Kasumi-1 (cell line): ENCODE measurements at places on chromosomes 1 and 21.

DNA sequence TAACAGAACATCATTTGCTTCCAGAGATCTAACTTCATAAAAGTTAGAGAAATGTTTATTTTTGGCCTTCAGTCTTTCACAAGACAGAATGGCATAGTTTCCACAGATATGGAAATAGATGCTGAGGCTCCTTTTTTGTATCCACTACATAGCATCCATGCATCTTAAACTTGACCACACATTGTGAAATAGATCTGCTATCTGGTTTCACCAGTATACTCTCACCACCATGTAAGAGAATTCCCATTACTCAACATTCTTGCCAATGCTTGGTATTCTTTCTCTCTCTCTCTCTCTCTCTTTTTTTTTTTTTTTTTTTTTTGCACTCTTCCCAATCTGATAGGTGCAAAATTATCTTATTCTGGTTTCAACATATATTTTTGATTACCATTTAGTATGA, 52.1 kb upstream of the PRMT6 start:
- no peak for DNase-seq

- DNase-seq: no peak
These were observed 93.9 kb downstream of the ADCY10 start for GRCh38 chr1:167819849-167820683.

GRCh38 chr1:226402739-226403165, 5.1 kb downstream of the PARP1 start:
- DNase-seq: no peak

- DNase-seq: peak; percentile 87
These were observed 152.2 kb downstream of the CLEC20A start for GRCh38 chr1:178344513-178345091.

GRCh38 chr21:34008618-34009017, 64.8 kb upstream of the MRPS6 start:
- no peak for DNase-seq

GRCh38 chr1:207918011-207918410, 7.1 kb upstream of the CD34 start:
- no peak for DNase-seq

DNA sequence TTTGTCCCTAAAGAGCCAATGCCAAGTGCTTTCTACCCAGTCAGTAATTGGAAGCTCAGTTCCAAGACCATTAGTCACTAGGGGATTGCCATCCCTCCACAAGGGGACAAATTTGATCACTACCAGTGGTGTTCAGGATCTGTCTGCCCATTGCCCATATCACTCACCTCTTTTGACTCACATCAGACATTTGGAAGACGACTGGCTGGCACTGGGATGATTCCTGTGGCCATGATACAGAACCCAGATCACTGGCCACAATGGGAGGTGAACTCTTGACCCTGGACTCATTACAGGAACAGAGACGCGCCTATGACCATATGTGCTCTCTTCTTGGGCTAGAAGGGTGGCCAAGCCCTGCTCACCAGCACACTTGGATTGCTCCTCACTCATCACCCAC, 71.0 kb downstream of the COLGALT2 start:
- no peak for DNase-seq

GRCh38 chr1:12147201-12147701, 19.5 kb upstream of the TNFRSF1B start:
- DNase-seq: no peak

- DNase-seq: no peak
These were observed 6.8 kb downstream of the SSU72 start for GRCh38 chr1:1567891-1568291.

DNA sequence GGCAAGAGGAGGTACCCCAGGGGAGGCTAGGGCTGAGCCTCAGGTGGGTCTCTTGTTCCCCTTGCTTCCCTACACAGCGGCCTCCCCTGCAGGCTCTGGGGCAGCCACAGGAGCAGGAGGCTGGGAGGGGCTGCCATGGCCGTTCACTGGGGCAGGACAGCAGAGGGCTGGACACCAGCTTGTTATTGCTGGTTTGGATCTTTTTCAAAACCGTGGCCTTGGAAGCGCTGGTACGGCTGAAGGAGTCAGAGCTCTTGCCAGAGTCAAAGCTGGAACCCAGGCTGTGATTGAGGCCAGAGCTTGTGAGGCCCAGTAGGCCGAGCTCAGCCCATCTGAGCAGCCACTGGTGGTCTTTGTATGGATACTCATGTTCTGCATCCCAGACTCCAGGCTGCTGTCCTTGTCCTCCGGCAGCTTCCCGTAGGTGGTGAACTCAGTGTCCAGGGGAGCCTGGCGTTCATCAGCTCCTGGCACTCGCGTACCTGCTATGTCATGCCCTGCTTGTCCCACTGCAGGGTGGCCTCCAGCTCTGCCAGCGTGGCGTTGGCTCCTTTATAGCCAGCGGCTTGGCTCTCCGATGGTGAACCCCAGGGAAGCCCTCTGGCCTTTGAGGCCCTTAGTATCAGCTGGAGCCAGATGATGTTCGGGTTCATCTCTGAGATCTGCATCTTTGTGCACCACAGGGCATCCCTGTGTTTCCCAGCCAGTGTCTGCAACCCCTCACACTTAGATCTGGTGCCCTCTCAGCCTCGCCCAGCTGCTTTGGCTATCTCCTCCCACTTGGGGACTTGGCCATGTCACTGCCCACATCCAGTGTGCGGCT, 40.3 kb upstream of the THEM4 start:
- no peak for DNase-seq

DNA sequence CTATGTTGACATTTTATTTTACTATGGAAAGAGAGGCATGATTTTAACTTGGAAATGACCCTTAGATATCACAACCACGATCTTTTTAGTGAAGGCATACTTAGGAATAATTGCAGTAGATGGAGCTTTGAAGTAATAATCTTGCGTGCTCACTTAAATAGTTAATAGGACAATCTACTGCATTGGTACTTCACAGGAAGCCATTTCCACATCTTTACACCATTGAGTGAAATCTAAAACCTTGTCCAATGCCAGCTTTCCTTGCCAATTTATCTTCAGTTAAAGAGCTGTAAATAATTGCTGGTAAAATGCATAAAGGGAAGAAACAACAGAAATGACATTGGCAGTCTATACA, 586.3 kb downstream of the ADGRL2 start:
- no peak for DNase-seq

- no peak for DNase-seq
These were observed 5.1 kb upstream of the ARHGEF2 start for GRCh38 chr1:155983191-155984024.

GRCh38 chr1:212495766-212496494, 63.2 kb downstream of the NENF start:
- DNase-seq: no peak

DNA sequence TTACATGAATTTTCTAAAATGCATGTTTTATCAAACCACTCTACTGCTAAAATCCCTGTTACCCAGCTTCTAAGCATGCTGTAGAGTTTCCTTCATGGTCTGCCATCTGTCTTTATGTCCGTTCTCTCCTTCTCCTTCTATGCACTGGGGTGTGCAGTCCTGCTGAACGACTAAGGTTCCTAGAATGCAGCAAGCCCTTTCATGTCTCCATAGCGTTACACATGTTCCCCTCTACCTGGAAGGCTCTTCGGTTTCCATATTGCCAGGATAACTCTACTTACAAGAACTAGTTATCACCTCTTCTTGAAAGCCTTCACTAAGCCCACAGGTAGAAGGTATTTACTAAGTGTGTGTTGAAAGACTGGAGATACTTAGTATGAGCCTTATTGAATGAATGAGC, 22.2 kb downstream of the DNM3 start:
- no peak for DNase-seq

GRCh38 chr1:179175011-179175841, 54.3 kb downstream of the ABL2 start:
- DNase-seq: peak; percentile 23

DNA sequence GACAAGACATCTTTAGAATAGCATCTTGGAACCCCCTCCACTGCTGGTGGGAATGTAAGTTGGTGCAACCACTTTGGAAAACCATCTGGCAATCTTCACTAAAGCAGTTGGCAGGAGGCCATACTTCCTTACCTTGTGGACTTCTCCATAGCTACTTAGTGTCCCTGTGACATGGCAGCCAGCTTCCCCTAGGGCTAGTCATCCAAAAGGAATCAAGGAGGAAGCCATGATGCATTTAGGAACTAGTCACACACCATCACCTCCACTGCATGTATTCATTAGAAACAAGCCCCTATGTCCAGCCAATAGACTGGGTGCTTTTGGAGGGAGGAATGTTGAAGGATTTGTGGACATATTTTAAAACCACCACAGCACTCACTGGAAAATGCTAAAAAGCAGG, 19.9 kb downstream of the MX2 start:
- DNase-seq: no peak

GRCh38 chr1:9591669-9592509, 3.2 kb downstream of the TMEM201 start:
- no peak for DNase-seq

GRCh38 chr1:169312084-169312954, 55.3 kb downstream of the NME7 start:
- DNase-seq: peak; percentile 83

DNA sequence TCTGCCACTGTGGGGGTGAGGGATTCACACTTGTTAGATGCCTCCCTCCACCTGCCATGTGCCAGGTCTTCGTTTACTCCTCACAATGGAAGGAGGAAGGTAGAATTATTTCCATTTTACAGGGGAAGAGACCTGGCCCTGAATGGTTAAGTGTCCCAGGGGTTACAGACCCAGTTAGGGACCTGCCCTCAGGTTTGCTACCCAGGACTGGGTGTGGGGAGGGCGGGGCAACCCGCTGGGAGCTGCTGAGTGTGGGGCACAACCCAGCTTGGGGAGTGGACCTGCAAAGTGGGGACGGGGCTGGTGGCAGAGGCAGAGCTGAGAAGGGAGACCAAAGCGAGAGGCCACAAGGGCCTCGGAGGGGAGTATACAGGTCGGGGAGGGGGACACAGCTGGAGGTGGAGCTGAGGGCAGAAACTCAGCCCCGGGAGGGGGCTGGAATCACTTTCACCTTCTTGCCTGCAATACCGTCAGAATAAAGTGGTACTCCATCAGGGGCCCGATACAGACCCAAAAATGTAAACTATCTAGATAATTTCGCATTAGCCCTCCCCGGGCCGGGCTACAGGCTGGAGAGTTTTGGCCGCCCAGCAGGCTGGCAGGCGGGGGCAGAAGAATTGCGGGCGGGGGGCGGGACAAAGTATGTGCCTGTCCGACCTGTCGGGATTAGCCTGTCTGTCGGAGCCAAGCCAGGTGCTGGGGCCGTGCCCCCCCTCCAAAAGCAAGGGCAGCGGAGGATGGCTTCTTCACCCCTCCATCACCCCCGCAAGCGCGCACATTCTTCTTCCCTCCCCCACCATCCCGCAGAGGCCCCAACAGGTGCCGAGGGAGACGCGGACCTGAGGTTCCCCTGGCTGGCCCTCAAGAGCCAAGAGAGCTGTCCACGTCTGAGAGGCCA, 1.4 kb downstream of the RSPO1 start:
- DNase-seq: no peak
